NCI-H526 treated with DMSO at 0.1 percent for 48 hours (cell line): ENCODE measurements at places on chromosomes 13 and 19.

- no peak for DNase-seq
Measured at GRCh38 chr13:114095486-114095885, 36.9 kb downstream of the RASA3 start.

GRCh38 chr13:39942552-39943273 lies 287.3 kb downstream of the COG6 start:
- peak; percentile 57 for DNase-seq

GRCh38 chr13:112651750-112652511 lies 37.9 kb upstream of the ATP11A start:
- DNase-seq = no peak

- DNase-seq = no peak
Measured at GRCh38 chr13:86710013-86710412, 910.8 kb upstream of the SLITRK6 start.

DNA sequence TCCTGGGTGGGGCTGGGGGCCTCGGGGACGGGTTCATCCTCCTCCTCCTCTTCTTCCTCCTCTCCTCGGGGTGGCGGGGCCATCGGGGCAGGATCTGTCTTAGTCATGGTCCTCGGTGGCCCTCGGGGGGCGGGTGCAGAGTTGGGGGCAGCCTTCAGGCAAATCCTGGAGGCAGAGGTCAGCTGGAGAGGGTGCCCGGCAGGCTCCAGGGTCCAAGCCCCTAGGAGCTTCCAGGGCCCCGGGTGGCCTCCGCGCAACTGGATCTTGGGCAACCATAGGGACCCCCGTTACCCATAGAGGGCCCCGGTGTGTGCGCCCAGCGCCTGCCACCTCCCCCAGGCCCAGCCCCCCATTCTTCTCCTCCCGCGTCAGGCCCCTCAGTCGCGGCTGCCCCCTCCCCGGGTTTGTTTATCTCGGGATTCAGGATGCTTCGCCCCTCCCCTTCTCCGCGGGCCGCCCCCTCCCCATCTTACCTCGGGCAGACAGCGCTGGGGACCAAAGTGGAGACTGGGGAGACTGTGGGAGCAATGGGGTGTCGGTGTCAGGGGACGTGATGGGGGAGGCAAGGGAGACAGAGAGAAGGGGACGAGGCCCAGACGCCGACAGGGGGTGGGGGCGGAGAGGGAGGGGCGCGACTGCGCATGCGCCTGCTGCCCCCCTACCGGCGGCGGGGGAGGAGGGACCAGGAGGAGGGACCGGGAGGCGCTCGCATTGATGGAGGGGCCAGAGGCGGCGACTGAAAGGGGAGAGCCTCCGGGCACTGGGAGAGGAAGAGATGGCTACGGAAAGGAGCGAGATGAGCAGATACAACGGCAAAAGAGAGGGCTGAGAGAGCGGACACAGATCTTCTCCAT lies at the start of gene CLIP3:
Gene CLIP3 (minus strand): TSS at position 623 of the 854 bp plus-strand sequence. CDS start 516 bp downstream, at position 107.
- DNase-seq = peak; percentile 40

DNA sequence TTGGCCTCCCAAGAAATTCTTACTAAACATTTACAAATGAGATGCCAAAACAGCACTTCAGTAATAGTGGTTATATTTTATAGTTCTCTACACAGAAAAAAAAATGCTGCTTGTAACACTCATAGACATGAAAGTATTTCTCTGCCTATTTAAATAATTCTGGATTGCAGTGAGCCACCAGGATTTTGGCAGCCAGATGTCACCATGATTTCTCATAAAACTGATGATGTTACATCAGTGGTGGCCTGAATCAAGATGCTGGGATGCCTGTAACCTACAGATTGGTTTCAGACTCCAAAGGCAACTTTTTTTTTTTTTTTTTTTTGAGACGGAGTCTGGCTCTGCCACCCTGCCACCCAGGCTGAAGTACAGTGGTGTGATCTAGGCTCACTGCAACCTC lies 2.7 kb upstream of the CAPS start:
- DNase-seq = no peak

DNA sequence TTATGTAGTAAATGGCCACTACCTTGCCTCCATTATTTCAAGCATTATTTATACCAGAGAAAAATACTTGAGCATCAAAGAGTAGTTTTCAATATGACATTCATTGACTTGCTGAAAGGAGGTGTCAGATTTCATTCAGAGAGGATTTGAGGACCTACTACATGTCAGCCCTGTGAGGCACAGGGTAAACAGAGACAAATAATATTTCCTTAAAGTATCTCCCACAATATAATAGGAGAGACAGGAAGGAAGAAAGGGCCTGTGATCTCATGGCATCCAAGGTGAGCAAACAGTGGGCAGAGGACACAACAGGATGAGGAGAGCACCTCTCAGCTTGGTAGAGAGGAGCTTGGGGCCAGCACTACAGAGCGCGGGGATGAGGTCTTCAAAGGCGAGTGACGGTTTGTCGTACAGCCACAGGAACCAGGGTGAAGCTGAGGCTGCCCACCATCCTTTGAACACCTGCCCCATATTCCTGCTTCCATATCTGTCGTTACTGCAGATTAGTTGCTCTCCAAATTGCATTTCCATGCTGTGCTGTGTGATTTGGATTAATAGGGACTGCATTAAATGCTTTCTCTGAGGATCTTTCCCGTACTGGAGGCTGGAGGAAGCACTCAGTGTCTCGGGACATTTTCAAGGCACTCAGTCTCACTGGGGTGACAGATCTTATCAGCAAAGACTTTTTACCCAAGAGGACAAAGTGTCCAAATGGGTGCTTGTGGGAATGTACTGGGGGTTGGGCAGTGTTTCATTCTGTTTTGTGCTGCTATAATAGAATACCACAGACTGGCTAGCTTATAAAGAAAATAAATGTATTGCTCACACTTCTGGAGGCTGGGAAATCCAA lies 59.2 kb downstream of the GJA3 start:
- no peak for DNase-seq

DNA sequence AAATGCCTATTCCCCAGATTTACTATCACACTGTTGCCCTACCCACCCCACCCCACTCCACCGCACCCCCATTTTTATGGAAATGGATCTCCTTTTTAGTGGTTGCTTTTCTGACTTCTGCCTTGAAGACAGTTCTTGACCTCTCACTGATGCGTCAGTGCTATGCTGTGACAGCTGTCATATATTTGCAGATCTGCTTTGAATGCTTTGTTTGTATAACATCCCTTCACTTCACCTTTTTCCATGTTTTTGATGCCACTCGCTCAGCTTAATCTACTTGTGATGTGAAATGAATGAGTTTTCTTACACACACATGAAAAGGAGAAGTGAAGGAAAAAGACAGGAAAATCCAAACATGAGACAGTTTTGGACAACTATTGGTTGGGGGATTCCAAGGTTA lies 731.0 kb downstream of the SLITRK6 start:
- DNase-seq = no peak

DNA sequence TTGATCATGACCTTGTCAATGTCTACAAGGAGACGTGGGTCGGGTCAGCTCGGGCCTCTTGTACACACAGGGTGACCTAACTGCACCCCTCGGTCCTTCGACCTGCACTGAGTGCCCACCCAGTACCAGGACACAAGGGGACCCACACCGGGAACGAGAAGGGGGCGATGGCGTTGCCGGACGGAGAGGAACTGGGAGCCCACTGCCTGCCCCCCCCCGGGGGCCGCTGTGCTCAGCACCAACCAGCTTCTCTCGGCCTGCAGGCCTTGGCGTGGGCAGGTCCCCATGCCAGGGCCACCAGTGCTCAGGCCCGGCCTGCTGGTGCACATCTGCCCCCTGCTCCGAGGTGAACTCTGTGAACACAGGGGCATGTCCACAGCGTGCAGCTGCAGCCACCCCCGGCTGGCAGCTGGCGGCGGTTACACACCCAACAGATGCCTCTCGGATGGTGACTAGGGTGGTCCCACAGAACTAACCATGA lies 14.1 kb downstream of the CFD start:
- DNase-seq = no peak

- DNase-seq = no peak
Measured at GRCh38 chr13:22562116-22562515, 618.7 kb upstream of the SGCG start.

- no peak for DNase-seq
Measured at GRCh38 chr19:13008926-13009787, 13.9 kb downstream of the NFIX start.

DNA sequence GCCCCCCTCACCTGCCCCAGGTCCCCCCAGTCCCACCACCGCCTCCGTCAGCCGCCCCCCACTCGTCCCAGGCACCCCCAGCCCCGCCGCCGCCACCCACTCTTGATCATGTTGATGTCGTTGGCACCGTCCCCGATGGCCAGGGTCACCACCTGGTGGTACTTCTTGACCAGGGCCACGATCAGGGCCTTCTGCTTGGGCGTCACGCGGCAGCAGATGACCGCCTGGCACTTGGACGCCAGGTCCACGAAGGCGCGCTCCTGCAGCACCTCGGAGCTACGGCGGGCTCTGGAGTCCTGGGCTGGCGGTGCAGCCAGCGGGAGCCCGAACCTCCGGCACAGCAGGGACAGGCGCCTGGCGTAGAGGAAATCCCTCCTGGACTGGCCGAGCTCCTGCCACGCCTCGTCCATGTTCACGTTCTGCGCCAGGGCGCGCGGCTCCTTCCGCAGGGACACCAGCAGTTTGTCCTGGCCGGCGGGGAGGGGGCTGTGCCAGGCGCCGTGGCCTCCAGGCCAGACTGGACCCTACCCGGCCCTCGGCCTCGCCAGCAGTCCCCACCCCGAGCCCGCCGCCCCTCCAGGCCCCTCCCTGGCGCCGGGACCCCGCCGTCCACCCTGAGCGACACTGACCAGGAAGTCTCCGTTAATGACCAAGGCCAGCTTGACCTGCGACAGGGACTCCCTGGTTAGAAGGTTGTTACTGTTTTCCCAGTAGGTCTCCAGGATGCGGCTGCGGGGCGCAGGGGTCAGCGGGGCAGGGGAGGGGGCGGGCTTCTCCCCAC lies 22.6 kb downstream of the ATP8B3 start:
- DNase-seq = no peak

GRCh38 chr13:100881291-100881864 lies 206.8 kb upstream of the TMTC4 start:
- no peak for DNase-seq

GRCh38 chr13:26653310-26653709 lies 95.8 kb downstream of the WASF3 start:
- no peak for DNase-seq

- no peak for DNase-seq
Measured at GRCh38 chr13:97200081-97200942, 21.8 kb upstream of the MBNL2 start.

GRCh38 chr13:99009987-99010551 lies 32.2 kb upstream of the DOCK9 start:
- no peak for DNase-seq

- DNase-seq = no peak
Measured at GRCh38 chr13:33110386-33110712, 94.1 kb downstream of the KL start.

GRCh38 chr13:26494571-26495195 lies 62.8 kb upstream of the WASF3 start:
- DNase-seq = no peak

DNA sequence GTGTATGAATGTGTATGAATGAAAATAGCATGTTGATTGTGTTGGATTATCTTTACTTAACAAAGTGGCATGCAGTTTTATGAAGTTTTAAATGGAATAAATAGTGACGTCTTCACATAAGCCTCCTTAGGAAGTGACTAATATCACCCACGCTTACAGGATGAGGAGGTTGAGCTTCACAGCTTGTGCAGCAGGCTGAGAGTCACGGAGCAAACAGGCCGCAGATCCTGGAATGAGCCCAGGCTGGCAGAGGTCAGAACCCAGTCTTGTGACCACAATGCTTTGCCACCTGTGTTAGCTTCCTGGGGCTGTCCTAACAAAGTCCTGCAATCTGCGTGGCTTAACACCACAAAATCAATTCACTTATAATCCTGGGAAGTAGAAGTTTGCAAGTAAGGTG lies 20.8 kb downstream of the LAIR2 start:
- DNase-seq = no peak

GRCh38 chr13:73767747-73768315 lies 366.4 kb downstream of the KLF12 start:
- no peak for DNase-seq

DNA sequence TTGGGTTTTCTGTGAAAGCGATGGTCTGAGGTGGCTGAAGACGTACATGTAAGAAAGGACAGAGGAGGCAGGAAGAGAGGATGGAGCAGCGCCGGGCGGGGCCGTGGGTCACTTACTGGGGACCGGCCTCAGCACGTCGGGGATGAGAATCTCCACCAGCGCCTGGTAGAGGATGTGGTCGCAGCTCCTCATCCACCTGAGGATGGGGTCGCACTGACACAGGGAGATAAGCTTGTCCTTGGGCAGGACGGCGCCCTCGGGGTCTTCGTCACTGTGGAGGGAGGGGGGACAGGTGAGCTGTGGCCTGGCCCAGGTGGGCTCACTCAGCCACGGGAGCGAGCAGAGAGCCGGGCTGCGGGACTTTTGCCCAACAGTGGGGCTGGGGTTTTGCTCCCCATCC lies 29.0 kb upstream of the RANBP3 start:
- no peak for DNase-seq

DNA sequence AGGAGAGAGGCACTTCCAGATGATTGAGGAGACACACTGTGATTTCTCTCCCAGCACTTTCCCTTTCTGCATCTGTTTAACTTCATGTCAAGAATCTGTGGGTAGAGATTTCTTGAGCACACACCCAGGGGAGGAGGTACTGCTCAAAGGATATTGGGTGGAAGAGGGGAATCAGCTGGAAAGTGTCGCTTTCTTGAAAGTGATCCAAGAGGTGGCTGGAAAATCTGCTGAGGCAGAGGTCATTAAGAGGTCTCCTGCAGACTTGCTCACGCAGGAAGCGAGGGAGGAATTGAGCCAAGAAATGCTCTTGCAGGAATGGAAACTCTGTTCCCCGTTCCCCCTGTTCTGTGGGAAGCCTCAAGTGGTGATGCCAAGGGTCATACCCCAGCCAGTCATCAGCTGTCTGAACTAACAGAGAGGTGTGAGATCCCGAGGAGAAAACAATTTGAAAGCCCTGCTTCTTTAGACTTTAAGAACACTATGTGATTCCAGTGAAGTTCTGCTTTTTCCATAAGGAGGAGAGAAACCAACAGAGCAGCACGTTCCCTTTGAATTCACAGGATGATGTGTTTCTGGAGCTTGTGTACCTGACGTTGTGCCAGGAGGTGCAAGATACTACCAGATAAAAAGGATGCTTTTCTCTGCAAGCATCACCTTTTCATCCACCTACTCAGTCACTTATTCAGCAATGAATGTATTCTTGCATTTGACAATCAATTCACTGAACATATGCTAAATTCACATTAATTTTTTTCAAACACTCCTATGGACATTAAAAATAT lies 163.4 kb upstream of the GPR12 start:
- DNase-seq = no peak

DNA sequence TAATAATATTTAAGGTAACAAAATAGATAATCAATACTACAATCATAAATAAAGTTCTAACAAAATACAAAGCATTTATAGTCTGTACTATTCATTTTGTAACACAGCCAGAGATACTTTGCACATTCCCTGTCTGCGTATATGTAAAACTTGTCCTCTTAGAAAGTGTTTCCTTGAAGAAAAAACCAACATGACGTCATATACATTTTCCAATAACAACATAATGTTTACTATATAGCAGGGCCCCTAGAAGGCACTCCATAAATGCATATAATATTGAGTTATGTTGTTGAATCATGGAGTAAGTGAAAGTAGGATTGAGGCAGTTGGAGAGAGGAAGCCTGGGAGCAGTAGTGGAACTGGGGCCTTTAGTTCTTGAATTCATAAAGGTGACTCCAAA lies 371.4 kb upstream of the HTR2A start:
- no peak for DNase-seq
